Anterior cingulate cortex (tissue), 58 donors: ENCODE measurements at places on chromosomes 5 and 9.

GRCh38 chr9:131743501-131743900 is 3.6 kb upstream of the RAPGEF1 start:
- no peak for DNase-seq

DNA sequence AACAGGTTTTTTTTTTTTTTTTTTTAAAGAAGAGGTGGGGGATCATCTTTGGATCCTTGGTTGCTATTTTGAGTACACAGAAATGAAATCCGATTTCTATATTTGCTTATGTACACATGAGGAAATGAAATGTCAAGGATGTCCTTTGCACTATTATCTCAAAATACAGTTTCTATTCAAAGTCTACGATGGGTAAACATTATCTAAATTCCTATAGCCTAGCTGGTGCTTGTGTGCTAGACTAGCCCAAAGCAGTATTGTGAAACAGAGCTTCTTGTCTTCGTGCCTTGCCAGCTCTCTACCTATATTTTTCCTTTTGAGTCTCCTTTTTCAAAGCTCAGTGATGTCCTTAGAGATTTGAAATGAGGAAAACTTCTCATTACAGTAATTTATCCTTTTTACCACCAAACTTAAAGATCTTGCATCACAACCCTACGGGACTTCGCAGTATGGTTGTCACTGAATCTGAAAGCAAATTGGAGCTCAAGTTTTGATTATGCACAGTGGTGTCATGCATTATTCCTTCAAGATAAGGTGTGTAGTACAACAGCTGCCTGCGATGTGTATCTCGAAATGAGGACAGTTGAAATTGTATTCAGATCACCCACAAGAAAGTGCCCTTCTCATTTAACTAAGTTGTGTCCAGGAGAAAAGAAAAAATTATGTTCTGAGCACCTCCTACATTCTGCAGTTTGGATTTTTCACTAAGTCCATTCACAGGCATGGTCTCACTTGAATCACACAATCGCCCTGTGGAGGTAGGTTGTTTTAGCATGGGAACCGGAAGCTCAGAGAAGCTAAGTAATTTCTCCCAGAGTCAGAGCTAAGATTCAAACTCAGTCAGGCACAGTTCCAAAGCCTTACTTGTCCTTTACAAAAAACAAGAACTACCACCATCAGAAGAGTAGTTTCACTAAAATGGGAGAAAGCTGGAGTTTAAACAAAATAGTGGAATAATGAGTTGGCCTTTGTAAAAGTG is 379.0 kb downstream of the GLIS3 start:
- DNase-seq, result no peak

DNA sequence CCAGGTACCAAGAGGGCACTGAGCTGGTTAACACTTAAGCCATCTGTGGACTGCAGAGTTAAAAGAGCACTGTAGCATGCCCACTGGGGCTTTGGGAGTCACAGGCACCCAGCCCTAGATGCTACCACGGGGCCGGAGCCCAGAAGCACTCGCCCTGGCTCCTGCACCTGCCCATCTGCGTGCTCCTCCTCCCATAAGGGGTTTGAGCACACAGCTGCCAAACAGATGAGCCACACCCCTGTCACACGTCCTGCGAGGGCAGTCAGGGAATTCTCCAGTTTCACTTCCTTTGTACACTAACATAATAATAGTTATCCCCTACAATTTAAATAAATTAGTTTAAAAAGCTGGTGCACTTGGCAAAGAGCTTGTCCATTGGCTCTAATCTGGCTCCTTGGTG is 4.5 kb upstream of the PCA3 start:
- no peak for DNase-seq

GRCh38 chr5:169044962-169045361 is 256.0 kb downstream of the SLIT3 start:
- DNase-seq, result no peak

GRCh38 chr9:133954862-133955529 is 37.1 kb downstream of the VAV2 start:
- DNase-seq, result no peak

GRCh38 chr9:6973762-6974161 is 216.0 kb downstream of the KDM4C start:
- DNase-seq, result no peak

DNA sequence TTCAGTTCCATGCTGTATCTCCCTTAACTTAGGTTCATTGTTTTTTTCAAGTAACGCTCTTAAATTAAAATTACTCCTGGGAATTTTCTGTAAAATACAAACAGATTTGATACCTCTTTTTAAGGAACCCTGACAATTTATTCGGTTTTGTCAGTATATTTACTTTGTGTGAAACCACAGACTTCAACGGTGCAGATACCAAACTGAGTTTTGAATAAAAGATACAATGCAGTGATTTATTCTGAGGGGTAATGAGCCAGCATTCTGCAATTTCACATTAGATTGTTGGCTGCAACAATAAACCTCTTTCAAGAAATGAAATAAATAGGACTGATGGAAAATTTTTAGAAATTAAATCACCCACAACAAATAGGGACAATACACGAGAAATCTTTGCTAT is 308.6 kb upstream of the EDIL3 start:
- DNase-seq, result no peak
